GM23248 (cell line): ENCODE measurements at places on chromosomes 16 and 17. TPM values are rescaled to one million over a fixed set of nuclear protein-coding genes. Genes with fewer than 3 reads are reported as not detected.
A peak's percentile ranks its signal among the peaks of the same experiment; 100 is the strongest.

DNA sequence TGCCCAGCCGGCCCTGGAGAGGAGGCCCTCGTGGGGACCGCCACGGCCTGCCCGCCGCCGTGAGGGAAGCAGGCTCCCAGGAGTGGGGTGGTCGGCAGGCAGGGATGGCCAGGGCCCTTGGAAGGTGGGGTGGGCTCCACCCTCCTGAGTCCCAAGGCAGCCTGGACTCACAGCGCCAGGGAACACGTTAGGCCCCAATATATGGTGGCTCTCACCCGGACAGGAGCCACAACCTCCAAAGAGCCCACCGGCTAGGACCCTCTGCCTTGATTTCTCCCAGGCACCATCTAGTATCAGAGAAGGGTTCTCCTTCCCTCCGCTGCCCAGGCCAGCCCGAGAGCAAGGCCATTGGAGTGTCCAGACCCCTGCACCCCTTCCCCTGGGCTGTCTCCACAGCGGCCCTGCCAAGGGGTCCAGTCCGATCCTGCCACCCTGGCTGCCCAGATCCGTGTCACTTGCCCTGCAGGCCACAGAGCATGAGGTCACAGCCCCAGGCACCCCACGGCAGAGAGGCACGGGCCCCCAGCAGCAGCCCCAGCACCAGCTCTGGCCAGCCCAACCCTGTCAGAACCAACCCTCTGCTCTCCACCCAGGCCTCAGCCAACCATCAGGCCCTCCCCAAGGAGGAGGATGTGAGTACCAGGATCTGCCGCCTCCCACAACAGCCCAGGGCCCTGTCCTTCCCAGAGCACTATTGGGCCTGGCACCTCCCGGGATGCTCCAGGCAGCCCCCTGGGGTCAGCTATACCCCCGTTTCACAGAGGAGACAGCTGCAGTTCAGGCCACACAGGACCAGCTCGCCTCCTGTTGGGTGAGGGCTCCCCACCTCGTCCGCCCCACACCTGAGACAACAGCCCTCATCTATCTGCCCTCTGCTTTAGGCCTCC is 1.1 kb upstream of the AXIN1 start:
- DNase-seq: peak; percentile 33
- H3K4me3 ChIP-seq: peak overlapping the region; percentile 17; the same call in 1 of the 2 replicates
- no peaks in the 10 kb centered on the region for H3K27me3 ChIP-seq
- peaks cover 8% of the 10 kb centered on the region for H3K4me1 ChIP-seq

DNA sequence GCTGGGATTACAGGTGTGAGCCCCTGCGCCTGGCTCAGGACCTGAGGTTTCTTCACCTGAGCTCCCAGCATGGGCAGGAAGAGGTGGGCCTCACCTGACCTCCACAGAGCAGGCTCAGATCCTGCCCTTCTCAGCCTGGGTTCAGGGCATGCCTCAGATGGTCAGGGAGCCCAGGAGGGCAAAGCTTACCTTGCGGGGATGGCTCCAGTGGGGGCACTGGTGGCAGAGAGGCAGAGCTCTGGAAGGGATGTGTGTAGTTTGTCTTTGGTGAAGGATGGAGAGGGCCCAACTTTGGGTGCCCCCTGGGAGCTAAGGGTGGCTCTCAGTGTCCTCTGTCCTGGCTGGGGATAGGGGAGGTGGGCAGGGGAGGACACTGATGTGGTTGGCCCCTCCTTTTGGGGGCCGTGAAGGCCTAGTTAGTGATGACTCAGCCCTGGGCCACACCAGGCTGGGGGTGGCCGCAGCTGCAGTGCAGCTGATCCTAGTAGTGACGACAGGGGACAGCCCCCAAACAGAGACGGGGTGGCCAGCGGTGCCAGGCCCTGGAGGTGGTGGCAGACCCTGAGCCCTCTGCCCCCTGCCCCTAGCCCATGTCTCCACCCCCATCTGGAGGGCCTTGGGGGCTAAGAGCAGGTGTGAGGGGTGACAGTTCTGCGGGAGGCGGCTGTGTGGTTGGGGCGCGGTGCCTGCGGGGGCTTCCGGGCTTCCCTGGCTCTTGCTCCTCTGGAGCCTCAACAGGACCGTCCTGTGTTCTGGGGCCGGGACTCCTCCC is 5.8 kb downstream of the NHERF2 start:
- no peaks in the 10 kb centered on the region for H3K27me3 ChIP-seq
- no peaks in the 10 kb centered on the region for H3K36me3 ChIP-seq
- peaks cover 26% of the 10 kb centered on the region for H3K4me1 ChIP-seq
- peak; percentile 44 for DNase-seq

- no peak overlapping the region for H3K4me3 ChIP-seq
- H3K27ac ChIP-seq: no peak overlapping the region
- H3K27me3 ChIP-seq: no peaks in the 10 kb centered on the region
- no peaks in the 10 kb centered on the region for H3K36me3 ChIP-seq
- no peak for DNase-seq
- no peaks in the 10 kb centered on the region for H3K4me1 ChIP-seq
These were observed 49.7 kb downstream of the ACSM1 start for GRCh38 chr16:20647736-20648135.

NLRC3 gene
- total RNA-seq: not detected in 2 replicates

TBC1D28 gene
- not detected in 2 replicates for total RNA-seq

TP53TG3B gene
- not detected in 2 replicates for total RNA-seq

DNA sequence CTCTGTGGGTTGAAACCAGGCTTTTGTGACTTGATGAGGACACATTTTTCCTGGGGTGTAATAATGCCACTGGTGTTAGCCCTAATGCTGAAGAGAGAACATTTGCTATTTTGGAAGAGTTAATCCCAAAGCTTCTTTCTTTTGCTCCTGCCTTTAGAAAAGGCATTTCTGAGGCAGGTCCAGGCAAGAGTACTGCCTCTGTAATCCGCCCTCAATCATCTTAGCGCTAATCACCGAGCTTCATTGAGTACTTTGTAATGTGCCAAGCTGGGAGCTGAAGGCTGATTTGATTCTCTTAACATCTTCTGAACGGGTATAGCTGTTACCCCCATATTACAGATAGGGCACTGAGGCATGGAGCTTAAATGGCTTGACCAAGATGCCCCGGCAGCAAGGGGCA is 60.3 kb downstream of the AKAP1 start:
- H3K4me3 ChIP-seq: no peak overlapping the region
- no peaks in the 10 kb centered on the region; the same call in 1 of the 2 replicates for H3K27me3 ChIP-seq
- DNase-seq: no peak
- H3K36me3 ChIP-seq: no peaks in the 10 kb centered on the region
- H3K4me1 ChIP-seq: 0 out of 2 replicates have a peak, but pooled peaks cover 7% of the 10 kb centered on the region

DNA sequence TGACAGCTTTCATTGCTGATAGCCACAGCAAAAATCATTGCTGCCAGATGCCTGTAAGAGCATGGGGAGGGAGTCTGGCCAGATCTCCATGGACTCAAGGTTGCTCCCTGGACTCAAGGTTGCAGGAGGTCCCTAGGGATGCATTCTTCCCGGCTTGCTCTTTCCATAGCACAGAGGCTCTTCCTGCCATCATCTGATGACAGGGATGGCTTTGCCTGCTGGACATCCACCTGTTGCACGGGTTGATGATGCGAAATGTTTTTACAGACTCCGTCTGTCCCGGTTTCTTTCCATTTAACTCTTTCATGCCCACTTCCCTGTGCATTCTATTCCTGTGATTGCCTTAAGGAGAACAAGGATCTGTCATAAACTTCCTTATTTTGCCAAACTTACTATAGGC is 115.6 kb upstream of the HSBP1 start:
- H3K36me3 ChIP-seq: no peaks in the 10 kb centered on the region
- no peak for DNase-seq
- H3K4me1 ChIP-seq: peaks cover 14% of the 10 kb centered on the region
- no peaks in the 10 kb centered on the region for H3K27me3 ChIP-seq

FBXL16 gene
- total RNA-seq: 0.54 TPM in 1 of 2 replicates, not detected in the other

DNA sequence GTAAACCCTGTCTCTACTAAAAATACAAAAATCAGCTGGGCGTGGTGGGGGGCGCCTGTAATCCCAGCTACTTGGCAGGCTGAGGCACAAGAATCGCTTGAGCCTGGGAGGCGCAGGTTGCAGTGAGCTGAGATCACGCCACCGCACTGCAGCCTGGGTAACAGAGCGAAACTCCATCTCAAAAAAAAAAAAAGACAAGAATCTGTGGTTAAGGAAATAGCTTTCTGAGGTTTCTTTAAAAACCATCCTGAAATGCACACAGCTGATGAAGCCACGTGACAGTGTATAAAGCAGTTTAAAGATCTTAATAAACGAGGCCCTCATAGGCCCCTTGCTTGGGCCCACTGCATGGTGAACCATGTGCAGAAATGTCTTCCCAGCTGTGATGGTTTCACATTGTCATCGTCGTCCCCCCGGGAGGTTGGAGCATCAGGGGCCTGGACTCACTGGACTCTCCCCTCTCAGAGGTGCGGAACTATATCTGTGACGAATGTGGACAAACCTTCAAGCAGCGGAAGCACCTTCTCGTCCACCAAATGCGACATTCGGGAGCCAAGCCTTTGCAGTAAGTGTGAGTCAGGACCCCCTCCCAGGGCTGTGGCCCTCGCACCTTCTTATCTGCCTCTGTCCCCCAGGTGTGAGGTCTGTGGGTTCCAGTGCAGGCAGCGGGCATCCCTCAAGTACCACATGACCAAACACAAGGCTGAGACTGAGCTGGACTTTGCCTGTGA is 16.2 kb downstream of the ZNF276 start:
- no peak for DNase-seq
- H3K27ac ChIP-seq: no peak overlapping the region
- H3K27me3 ChIP-seq: no peaks in the 10 kb centered on the region
- H3K4me1 ChIP-seq: no peaks in the 10 kb centered on the region

TBC1D26 gene
- total RNA-seq: not detected in 2 replicates

SLFN14 gene
- not detected in 2 replicates for total RNA-seq

TIMP2 gene
- total RNA-seq: 587 and 620 TPM in 2 replicates
